Cerebellum (tissue), 4 donors: ENCODE measurements at places on chromosomes 11 and 22. TPM values are rescaled to one million over a fixed set of nuclear protein-coding genes. Genes with fewer than 3 reads are reported as not detected.

GRCh38 chr22:23580576-23581259 lies 628 bp upstream of the IGLL1 start:
- DNase-seq, result no peak

The MUC6 gene
- total RNA-seq, result under 0.01 TPM

The LUZP2 gene
- 45.9 TPM for total RNA-seq

GRCh38 chr11:40338062-40338461 lies 1121.4 kb downstream of the LRRC4C start:
- DNase-seq, result no peak

DNA sequence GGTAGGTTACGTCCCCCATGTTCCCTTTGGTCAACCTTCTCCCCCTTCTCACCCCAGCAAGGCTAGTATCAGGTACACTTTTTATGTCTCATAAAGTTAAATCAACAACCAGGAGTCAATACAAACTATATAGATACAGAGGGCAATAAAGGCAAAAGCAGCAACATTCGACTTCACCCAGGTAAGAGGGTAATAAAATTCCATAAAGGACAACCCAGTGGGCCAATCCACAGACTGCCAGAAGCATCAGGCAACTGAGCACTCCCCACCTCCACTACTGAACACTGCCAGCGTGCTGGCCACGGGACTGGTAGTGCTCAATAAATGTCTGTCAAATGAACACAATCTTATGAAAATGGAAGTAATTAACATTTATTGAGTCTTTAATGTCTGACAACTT lies 5.1 kb upstream of the MS4A18 start:
- DNase-seq, result no peak

- no peak for DNase-seq
Measured at GRCh38 chr22:30859714-30860095, 108.9 kb downstream of the MORC2 start.

The FAM111B gene
- total RNA-seq, result 15.0 TPM

DNA sequence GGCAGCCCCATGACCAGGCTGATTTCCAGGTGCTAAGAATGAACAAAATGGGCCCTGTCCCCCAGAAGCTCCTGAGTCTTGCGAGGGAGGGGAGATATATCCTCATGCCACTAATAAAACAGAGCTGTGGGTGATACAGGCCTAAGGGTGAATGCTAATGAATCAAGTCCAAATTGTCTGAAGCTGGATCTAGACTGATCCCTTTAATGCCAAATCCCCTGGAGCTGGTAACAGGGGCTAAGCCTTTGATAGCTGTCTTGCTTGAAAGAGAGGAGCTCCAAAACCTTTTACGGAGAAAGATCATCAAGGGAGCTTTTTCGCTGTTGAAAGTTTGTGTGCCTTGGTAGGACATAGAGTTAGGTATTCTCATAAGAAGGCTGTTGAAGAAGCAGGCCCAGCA lies 79.7 kb downstream of the PPFIBP2 start:
- no peak for DNase-seq

DNA sequence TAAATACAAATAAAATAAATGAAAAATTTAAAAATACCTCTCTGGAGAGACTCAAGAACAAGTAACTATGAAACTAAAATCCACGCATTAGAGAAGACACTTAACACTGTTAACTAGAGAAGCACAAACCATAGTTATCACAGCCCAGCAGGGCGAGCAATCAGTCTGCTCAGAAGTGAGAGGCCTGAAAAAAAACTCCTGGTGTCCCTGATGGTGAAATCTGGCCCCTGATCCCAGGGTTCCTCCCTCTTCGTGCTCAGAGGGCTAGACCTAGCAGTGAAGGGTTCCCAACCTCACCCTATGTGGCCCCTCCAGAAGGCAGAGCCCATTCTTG lies 49.7 kb upstream of the VPREB1 start:
- no peak for DNase-seq

- DNase-seq, result no peak
Measured at GRCh38 chr22:30943368-30943767, 25.2 kb downstream of the MORC2 start.

DNA sequence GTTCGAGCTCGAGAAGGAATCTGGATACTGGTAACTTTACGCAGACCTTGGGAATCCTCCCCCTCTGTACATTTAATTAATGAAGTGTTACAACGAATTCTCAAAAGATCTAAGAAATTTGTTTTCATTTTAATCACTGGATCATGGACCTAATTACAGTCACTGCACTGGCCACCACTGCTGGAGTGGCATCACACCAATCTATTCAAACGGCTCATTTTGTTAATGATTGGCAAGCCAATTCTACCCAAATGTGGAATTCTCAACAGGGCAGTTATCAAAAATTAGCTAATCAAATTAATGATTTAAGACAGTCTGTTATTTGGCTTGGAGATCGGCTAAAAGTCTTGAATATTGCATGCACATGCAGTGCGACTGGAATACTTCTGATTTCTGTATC lies 30.1 kb upstream of the ALDH3B2 start:
- DNase-seq, result no peak

DNA sequence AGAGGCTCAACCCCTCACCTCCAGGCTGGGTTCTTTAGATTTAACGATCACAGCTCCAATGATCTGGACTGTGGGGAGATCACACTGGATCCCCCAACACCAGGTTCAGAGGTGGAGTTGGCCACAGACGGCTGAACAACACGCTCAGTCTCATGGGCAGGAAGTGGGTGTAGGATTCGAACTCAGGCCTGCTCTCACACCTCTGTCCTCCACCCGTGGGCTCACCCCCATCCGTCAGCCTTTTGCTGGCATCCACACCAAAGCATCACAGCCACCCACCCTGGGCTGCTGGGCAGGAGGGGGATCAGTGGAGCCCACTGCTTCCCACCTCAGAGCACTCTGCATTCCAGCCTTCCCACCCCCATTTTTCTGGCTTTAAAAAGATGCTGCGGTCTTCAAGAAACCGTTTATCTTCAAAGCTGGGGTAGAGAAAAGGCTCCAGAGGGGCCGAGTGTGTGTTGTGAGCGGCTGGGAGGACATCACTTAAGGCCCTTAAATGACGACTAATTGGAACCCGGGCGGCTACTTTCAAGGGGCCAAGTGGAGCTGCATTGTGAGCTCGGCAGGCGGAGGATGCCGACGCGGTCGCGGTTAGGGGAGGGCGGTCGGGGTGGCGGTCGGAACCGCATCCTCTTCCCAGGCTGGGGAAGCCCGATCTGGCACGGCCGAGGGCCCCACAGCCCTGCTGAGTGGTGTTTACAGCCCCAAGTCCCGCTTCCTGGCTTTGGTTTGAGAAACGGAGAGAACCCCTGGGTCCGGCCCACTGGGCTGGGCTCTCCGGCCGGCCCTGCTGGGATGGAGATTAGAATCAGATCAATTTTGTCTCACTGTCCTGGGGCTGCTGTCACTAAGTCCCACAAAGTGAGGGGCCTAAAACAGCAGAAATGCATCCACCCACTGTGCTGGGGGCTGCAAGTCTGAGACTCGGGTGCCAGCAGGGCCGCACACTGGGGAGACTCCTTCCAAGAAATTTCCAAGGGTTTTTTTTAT lies 15.9 kb upstream of the FGF3 start:
- DNase-seq, result no peak

The DGCR6 gene
- total RNA-seq, result 8.6 TPM

The JRKL gene
- 9.0 TPM for total RNA-seq

The RHOD gene
- 0.64 TPM for total RNA-seq

GRCh38 chr11:130673698-130674097 lies 225.3 kb downstream of the ADAMTS15 start:
- no peak for DNase-seq
